ENCODE measurements at places on chromosomes 1 and 21.

GRCh38 chr21:44529011-44529421 lies 11.0 kb downstream of the KRTAP10-1 start:
- DNase-seq = no peak

DNA sequence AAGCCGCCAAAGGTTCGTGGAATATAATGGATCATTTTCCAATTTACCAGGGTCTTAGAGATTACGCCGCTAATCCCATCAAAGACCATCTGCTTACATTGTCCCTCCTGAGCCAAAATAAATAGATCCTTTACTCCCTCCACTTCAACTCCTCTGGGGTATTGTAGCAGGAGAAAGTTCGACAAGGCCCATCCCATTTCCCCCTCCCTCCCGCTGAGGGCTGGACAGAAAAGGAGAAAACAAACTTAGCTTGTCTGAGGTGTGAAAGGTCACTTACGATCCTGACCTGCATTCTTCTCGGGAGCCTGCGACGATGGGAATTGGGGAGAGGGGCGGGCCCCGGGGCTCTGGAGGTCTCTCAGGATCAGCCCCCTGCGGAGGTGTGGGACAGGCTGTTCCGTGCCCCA lies 60.8 kb downstream of the MEF2D start:
- DNase-seq = no peak

DNA sequence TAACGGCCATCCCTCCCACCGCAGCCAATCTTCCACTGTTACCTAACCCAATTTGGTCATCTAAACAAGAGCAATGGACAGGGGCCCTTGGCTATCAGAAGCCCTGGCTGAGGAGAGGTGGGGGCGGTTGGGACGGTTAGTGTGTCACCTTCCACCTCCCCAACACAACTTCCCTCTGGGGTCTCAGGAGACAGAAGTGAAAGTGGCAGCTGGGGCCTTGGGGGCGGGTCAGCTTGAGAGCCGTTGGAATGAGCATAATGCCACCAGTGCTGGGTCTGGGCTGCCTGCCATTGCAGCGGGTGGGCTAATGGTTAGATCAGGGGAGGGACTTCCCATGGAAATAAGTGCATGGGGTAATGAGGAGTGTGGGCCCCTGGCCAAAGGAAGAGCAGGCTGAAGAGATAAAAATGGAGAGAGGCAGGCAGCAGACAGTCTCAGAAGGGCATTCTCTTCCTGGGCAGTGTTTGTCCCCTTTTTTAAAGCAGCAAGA lies 7.9 kb downstream of the MEF2D start:
- no peak for DNase-seq

DNA sequence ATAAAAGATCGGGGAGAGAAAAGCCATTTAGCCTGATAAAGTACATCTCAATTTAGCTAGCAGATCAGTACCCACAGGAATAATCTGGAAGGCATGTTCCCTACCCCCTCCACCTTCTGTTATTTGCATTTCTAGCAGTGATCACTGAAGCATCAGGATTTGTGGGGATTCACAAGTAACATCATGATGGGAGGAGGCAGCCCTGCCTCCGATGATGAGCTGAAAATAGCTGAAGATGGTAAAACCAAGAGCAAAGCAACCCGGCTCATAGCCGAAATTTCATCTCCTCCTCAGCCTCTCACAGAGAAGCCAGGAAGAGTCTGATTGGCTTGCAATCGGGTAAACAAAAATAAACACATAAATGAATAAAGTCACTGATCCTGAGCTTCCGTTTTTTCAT lies 2.4 kb downstream of the CCSAP start:
- no peak for DNase-seq

DNA sequence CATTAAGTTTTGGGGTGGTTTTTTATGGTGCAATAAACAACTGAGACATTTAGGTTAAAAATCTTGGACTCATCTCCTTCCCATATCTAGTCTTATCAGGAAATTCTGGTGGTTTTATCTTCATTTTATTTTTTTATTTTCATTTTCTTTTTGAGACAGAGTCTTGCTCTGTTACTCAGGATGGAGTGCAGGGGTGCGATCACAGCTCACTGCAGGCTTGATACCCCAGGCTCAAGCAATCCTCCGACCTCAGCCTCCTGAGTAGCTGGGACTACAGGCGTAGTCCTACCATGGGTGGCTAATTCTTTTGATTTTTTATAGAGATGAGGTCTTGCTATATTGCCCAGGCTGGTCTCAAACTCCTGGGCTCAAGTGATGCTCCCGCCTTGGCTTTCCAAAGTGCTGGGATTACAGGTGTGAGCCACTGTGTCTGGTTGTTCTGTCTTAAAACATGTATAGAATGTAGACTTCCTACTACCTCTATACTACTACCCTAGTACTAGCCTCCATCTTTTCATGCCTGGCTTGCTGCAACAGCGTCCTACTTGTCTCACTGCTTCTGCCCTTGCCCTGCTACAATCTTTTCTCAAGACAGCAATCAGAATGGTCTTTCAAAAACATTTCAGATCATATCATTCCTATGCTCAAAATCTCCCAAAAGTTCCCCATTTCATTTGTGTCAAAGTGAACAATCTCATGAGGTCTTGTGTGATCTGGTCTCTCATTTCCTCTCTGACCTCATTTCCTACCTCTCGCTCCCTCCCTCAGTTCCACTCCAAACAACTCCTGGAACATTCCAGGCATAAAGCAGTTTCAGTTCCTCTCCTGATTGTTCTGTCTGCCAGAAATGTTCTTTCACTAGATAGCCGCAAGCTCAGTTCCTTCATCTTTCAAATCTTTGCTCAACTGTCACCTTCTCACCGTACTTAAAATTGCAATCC lies 5.9 kb upstream of the FCGR2A start:
- no peak for DNase-seq

DNA sequence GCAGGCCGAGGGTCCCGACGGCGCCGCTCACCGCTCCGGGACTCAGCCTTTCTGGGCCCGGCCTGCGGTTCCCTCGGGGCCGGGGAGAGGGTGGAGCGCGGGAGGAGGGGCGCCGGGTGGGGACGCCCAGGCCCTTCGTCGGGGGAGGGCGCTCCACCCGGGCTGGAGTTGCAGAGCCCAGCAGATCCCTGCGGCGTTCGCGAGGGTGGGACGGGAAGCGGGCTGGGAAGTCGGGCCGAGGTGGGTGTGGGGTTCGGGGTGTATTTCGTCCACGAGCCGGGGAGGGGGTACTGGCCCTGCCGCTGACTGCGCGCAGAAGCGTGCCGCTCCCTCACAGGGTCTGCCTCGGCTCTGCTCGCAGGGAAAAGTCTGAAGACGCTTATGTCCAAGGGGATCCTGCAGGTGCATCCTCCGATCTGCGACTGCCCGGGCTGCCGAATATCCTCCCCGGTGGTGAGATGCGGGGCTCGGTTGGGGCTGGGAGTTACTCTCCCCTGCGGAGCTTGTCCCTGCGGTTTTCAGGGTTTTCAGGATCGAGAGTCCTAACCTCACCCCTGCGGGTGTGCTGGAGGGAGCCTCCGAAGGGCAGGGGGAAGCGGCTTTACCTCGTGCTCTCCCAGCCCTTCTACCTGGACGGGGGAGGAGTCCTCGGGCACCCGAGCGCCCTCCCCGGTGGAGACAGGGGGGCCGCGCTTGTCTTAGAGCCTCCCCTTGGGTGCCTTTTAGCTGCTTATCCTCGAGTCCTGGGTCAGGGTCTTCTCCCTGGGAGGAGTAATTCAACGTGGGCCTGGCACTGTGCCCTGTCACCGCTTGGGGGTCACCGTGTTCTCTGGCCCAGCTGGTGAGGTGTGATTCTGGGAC lies 2.1 kb downstream of the SAMD11 start:
- DNase-seq = no peak

DNA sequence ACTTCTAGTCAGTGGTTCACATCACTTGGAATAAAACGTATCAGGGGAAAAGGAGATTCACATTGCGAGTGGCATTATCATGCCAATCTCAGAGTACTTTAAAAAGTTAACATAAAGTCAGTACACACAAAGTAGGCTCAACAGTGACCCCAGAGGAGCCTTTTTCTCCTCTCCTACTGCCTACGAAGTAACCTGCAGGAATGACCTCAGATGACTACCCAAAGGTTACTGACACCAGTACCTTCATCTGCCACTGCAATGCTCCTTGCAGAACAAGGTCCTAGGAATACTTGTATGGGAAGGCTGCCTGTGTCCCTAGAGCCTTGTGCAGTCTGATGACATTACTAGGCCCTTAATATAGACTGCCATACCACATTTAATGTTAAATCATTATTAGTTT lies 389.8 kb upstream of the LYPLAL1 start:
- no peak for DNase-seq

GRCh38 chr1:44714532-44714931 lies 16.4 kb downstream of the RNU5D-1 start:
- no peak for DNase-seq
